ENCODE measurements at places on chromosomes 11 and 22. TPM values are rescaled to one million over a fixed set of nuclear protein-coding genes. Genes with fewer than 3 reads are reported as not detected.
A peak's percentile ranks its signal among the peaks of the same experiment; 100 is the strongest.

DNA sequence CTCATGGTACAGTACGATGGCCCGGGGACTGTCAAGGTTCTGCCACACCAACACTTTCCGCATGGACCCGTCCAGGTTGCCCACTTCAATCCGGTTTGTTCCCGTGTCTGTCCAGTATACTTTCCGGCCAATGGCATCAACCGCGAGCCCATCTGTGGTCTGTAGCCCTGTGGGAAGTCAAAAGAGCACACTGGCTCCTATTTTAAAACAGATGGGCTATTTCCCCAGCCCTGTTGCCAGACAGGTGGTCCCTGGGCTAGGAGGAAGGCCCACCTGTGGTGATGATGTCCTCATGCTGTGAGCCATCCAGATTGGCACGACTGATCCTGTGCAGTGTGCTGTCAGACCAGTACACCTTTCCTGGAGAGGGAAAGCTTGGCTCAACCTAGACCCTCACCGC, 30.4 kb upstream of the CKAP5 start:
- no peak for DNase-seq

GRCh38 chr11:77308838-77309237, 7.4 kb upstream of the GDPD4 start:
- DNase-seq: no peak

- no peak for DNase-seq
These were observed 59.9 kb downstream of the MPPED1 start for GRCh38 chr22:43471606-43472135.

DNA sequence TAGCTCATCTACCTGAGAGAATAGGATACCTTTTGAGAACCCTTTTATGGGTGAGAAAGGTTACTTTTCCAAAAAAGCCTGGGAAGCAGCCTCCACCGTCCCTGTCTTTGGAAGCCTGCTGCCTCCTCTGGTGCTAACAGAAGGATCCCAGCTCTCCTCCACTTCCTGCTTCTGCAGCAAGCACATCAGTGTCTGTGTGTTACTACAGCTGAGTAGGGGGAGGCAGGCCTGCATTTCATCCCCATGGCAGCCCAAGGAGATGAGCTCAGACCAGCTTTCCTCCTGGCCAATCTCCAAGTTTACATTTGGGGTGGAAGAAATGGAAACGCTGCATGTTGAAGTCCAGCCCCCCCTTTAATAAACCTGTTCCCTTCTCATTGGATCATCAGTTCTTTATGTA, 7.4 kb upstream of the CCDC34 start:
- no peak for DNase-seq

- no peak for DNase-seq
These were observed 751.2 kb downstream of the JRKL start for GRCh38 chr11:97140885-97141494.

DNA sequence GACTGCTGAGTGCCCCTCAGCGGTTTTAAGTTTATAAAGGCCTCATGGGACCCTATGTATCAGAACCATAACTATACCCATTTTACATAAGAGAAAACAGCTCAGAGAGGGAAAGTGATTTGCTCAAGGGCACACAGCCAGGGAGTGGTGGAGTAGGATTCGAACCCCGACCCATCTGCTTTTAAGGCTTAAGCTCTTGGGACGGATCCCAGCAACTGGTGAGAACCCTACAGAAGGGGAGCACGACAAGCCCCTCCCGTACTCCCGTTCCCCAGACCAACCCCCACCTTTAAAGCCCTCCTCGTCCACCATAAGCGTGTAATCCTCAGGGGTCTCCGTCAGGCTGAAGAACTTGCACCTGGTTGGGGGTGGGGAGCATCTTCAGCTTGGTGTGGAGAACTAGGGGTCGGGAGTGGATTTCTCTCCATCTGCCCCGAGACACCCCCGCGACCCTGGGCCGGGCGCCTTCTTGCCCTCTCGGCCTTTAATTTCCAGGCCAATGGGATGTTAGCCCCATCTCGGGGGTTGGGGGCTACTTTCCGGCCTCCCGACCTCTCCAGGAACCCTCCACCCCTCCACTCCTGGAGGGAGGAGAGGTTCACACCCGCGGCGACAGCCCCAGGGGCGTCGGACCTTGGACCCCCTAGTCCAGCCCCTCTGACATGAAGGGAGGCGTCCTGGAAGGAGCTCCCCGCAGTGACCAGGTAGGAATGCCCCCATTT, 725 bp downstream of the CASTOR1 start:
- DNase-seq: no peak

- DNase-seq: no peak
These were observed 1.8 kb downstream of the C11orf86 start for GRCh38 chr11:66976925-66977324.

- no peak for DNase-seq
These were observed 15.2 kb downstream of the SBF1 start for GRCh38 chr22:50459496-50460140.

DNA sequence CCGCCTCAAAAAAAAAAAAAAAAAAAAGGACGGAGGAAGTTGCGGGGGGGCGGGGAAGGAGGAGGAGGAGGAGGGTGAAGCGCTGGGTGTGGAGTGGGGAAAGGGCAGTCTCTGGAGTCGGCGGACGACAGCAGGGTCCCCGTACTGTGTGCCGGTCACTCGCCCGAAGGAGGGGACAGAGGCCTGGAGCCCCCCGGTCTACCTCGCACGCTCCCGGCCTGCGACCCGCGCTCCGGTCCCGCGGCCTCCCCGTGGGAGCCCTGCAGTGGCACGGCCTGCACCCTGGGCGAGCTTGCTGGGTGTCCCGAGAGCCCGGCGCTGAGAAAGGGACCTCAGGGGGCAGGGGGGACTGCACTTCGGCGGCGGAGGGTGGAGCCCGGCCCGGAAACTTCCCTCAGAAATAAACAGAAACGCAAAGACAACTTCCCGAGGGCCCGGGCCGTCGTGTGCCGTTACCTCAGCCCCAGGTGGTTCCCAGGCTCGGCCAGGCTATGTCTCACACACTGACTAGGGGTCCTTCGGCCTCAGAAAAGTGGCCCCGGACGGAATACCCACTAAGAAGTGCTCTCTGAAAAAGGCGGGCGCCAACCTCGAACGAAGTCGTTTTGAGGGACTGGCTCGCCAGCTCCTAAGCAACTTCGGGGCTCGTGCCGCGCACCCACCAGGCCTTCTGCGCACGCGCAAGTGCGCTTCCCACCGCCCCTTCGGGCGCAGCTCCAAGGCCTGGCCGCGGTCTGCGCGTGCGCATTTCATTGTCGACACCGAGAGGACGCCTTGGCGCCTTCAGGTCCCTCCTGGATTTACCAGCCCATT, at the start of gene MAJIN:
TSS of gene MAJIN (minus strand) at position 688 of the 813 bp plus-strand sequence. CDS start 12,703 bp downstream, outside the sequence.
- DNase-seq: peak; percentile 92

DNA sequence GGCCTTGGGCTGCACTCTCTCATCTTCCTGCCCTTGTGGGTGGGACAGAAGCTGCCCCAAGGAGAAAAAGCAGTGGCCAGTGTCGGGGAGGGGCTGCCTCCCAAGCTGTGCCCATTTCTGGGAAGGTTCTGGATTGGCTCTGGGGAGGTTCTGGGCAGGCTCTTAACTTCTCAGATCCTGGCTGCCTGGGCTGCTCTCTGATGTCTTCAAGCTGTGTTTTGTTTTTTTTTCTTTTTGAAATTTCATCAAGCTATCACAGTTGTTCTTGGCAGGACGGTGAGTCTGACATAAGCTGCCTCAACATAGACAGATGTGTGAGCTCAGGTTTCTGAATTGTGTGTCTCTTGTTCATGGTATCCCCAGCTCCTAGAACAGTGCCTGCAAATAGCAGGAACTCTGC, 1032.0 kb downstream of the BRD1 start:
- no peak for DNase-seq

GRCh38 chr22:27492566-27493201, 308.9 kb downstream of the MN1 start:
- DNase-seq: no peak

GRCh38 chr11:35013514-35014233, 97.3 kb downstream of the PDHX start:
- DNase-seq: peak; percentile 68

GRCh38 chr22:30015229-30015797, 65.0 kb upstream of the HORMAD2 start:
- DNase-seq: no peak

- DNase-seq: no peak
These were observed 1122.3 kb downstream of the LRRC4C start for GRCh38 chr11:40337118-40337517.

DNA sequence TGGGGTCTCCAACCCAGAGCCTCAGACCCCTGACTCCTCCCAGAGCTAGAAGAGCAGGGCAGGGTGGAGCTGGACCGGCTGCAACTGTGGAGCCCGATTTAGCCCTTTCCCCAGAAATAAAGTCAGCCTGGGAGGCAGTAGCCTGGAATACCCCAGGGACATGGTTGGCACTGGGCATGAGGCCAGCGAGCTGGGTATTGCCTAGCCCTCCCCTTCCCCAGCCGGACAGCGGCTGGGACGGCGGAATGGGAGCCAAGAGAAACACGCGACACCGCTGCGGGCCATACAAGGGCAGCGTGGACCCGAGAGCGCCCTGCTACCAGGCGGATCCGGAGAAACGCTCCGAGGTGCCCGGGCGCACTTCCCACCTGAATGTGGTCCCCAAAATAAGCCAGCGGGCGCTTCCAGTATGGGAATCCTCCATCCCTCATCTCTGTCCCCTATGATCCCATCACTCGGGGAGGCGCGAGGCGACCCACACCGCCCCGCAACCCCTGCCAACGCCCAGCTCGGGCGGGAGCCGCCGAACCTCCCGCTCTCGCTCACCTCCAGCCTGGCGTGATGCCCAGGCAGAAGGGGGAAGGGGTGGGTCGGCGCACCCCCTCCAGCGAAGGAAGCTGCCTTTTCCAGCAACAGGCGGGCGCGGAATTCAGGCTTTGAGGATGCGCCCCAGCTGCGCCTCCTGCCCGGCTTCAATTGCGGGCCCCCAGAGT, 758 bp downstream of the MCAM start:
- DNase-seq: no peak

- DNase-seq: no peak
These were observed 6.6 kb upstream of the ARAP1 start for GRCh38 chr11:72758690-72759389.

DNA sequence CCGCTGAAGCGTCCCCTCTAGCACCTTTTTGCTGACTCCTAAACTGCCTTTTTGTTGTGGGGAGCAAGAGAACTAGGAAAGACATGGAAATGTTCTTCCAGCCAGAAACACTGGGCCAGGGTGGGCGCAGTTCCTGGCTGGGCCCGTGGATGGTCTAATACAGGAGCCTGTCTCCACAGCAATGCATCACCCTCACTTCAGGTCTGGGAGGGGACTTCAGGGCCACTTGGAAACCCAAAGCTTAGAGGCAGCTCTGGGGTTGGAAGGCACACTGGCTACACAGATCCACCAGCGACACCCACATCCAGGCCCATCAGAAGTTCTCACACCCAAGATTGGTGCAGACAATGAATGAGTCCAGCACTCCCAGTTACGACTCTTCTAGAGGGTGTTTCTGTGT, 120.3 kb downstream of the ETS1 start:
- DNase-seq: no peak

GRCh38 chr11:64603411-64604110, 12.5 kb downstream of the SLC22A12 start:
- DNase-seq: no peak

The KIRREL3 gene
- total RNA-seq: not detected

The YAP1 gene
- total RNA-seq: not detected

The TCN2 gene
- total RNA-seq: 0.17 TPM

The MS4A5 gene
- total RNA-seq: not detected

The MAPK8IP1 gene
- total RNA-seq: 6.5 TPM

The C11orf97 gene
- total RNA-seq: not detected

The MN1 gene
- total RNA-seq: 0.38 TPM

The CHST1 gene
- not detected for total RNA-seq

The RGL4 gene
- total RNA-seq: 24.7 TPM

The LDLRAD3 gene
- not detected for total RNA-seq

The DCPS gene
- total RNA-seq: 7.5 TPM

The MYBPC3 gene
- total RNA-seq: not detected

Data from CD8-positive, alpha-beta T cell (primary cell).